ENCODE measurements at places on chromosomes 12 and 14.

- DNase-seq: no peak
These were observed 134.6 kb downstream of the ESR2 start for GRCh38 chr14:64159588-64159987.

DNA sequence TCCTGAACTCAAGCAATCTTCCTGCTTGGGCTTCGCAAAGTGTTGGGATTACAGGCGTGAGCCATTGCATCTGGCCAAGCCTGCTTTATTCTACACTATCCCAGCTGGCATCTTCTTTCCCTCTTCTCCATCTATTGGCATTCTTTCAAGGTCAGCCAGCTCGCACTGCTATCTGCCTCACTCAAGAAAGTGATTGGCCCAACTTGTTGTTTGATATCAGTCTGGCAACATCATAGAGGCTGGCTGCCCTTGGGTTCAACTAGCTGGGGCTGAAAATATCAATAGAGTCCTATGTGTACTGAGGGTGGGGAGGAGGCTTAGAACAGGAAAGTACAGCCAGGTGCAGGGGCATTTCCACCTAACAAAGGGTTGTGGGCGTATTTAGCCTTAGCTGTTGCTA lies 17.1 kb downstream of the GMFB start:
- no peak for DNase-seq

- no peak for DNase-seq
These were observed 23.2 kb downstream of the PEX5 start for GRCh38 chr12:7212678-7213077.

GRCh38 chr12:53675701-53676607 lies at the start of gene ATP5MC2:
ATP5MC2 (minus strand) TSS chr12:53676083; CDS start chr12:53672614, 3,469 bp downstream.
- DNase-seq: peak; percentile 97

GRCh38 chr14:49623941-49624839 lies 3.6 kb downstream of the MGAT2 start:
- no peak for DNase-seq

- no peak for DNase-seq
These were observed 338.0 kb upstream of the FKBP4 start for GRCh38 chr12:2456813-2457186.

- no peak for DNase-seq
These were observed 41.2 kb upstream of the CCT2 start for GRCh38 chr12:69544087-69544486.

DNA sequence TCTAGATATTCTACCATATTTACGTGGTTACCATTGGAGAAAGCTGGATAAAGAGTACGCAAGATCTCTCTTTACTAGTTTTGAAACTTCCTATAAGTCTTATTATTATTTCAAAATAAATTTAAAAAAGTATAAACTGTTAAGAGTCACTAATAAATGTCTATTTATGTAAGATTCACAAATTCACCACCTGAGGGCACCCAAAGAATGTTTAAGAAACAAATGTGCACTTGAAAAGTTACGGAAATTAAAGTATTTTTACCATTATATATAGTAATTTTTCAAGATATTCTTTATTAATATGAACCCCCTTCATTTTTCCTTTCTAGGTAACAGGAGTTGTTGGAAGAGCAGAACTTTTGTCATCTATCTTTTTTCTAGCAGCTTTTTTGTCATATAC lies 11.9 kb downstream of the TMTC3 start:
- DNase-seq: no peak

DNA sequence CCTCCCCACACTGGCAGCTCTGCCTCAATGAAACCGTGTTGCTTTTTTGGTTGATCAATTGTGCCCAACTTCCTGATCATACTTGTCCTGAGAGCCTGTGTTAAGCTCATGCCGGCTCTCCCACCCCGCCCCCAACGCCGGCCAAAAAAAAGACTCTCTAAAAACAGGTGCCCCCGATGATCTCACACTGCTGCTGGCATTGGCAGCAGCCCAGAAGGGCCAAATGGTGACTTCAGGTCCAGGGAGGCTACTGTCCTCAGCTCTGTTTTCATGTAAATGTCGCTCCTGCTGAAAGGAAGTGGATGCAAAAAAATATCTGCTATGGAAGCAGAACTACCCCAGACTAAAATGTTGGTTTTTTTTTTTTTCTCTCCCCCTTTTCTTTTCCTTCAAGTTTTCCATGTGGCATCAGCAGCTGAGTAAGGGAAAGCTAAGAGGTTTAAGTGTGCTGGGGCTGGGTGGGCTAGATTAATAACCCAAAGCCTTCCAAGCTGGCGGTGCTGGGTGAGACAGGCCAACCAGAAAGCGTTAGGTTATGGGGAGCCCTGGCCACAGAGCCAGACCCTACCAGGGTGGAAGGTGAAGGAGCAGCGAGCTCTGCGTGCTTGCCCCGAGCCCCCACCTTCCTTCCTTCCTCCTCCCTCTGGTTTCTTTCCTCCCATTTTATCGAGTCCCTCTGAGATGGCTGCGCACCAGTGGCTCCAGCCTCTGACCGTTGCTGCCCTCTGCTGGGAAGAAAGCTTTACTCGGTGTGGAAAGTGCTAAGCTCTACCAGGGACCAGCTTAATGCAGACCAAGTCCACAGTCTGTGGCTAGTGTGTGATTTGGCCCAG lies 396.1 kb downstream of the NRXN3 start:
- peak; percentile 23 for DNase-seq

- DNase-seq: no peak
These were observed 91.8 kb upstream of the RIN3 start for GRCh38 chr14:92421751-92422150.

GRCh38 chr14:80426683-80427082 lies 215.4 kb upstream of the DIO2 start:
- no peak for DNase-seq

- DNase-seq: no peak
These were observed 115.5 kb upstream of the G2E3 start for GRCh38 chr14:30443368-30444007.
